Stimulated activated CD4-positive, alpha-beta T cell treated with anti-CD3 and anti-CD28 coated beads, Interleukin-15, amount 100 ng/mL, for 24 hours (primary cell): ENCODE measurements at places on chromosomes 5 and 9.

DNA sequence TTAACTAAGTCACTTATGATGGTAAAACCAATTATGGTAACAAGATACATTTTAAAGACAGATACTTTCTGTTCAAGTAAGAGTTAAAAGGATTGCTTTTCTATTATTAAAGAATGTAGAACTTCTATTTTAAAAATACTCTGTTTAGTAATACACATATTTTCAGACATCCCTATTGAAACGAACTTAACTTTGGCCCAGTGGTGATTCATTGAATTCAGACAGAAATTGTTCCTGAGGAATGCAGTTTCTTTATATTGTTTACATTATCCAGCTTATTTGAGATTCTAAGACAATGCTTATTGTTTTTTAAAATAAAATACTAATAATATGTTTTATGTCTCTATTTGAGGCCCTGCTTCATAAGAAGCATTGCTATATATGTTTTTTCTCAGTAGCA, 816.4 kb downstream of the SEMA5A start:
- DNase-seq = no peak

GRCh38 chr5:75670577-75670976, 46.7 kb downstream of the POC5 start:
- DNase-seq = peak; percentile 6

DNA sequence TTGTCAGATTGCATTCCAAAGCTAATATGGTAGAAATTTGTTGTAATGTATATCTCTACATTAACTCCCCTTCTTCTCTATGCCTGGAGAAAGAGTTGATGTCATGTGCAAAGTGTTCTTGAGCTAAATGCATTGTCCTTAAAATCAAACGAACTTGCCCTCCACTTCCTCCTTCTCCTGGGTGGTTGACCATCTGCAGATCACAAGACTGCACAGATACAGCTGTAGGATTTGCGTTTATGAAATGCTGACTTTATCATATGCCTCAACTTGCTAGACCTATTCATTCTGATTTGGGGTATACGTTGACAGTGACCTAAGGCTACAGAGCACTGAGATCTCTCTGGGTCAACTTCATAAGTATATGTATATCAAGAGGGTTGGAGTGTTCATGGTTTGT, 8.3 kb downstream of the TRIM32 start:
- DNase-seq = no peak

- no peak for DNase-seq
Measured at GRCh38 chr5:172045315-172045632, 38.8 kb upstream of the FBXW11 start.

DNA sequence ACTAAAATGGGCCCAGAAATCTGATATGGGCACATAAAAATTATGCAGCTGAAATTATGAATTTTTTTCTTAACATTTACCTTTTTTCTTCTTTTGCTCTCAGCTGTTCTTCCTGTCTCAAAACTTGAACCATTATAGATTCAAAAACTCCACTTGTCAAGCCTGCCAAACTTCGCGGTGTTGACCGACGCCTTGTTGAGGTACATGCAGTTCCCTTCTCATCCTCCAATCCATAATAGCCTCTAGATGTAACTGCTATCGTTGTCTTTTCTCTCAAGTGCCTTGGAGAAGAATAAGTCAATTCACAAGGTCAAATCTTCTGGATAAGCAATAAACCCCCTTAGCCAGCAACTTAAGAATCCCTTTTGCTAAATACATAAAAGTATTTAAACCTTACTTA, 27.2 kb downstream of the RANBP6 start:
- no peak for DNase-seq

DNA sequence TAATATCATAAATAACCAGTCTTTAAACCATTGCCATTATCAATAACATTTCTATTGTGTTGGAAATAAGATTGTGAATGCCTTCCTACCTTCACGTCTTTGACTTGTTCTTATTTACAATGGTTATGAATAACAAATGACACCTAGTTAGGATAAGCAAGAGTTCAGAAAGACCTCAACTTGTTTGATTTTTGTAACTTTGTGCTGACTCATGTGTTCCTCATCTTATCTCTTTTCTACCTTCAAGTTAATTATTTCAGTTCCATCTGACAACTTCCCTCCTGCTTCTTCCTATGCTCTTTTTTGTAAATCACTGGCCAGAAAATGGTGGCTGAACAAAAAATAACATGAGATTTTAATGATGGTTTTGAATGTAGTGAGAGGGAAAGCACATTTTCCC, 538.5 kb upstream of the TUSC1 start:
- no peak for DNase-seq

DNA sequence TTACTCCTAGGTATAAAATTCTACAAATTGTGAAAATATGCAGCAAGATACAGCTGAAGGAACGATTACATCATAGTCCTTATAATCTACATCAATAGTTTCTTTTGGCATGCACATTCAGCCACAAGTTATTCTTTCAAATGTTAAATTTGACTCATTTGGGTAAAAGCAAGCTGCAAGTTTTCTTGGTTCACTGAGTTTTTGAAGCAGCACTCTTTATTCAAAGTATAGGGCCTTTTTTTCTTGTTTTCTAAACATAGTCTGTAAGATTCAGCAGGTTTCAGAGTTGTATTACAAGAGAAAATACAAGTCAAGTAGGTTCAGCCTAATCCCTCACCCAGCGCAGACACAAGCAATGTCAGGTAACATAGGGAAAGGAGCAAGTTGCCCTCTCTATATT, 981.5 kb downstream of the PTPRD start:
- DNase-seq = no peak

DNA sequence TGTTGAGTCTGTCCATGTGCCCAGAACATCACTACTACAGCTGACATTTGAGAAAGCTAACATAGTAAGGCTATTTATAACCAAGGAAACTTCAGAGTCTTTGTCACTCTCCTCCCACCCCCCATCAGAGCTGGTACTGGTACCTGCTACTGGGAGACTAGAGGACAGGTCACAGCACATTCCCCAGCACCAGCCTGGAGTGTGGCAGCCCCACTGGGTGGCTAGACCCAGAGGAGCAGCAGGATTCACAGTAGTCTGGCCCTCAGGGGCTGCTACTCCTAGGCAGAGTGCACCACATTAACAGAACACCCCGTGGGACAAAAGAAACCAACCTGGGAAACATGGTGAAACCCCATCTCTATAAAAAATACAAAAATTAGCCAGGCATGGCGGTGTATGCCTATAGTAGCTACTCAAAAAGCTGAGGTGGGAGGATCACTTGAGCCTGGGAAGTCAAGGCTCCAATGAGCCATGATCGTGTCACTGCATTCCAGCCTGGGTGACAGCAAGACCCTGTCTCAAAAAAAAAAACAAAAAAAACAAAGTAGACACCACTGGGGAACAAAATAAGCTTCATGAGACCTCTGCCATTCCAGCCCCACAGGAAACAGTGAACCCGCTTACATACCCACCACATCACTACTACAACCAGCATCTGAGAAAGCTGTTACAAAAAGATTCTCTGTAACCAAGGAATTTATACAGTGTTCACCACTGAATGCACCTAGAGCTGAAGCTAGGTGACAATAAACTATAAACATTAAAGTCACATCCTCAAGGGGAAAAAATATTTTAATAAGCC, 26.3 kb upstream of the PTGER4 start:
- no peak for DNase-seq

DNA sequence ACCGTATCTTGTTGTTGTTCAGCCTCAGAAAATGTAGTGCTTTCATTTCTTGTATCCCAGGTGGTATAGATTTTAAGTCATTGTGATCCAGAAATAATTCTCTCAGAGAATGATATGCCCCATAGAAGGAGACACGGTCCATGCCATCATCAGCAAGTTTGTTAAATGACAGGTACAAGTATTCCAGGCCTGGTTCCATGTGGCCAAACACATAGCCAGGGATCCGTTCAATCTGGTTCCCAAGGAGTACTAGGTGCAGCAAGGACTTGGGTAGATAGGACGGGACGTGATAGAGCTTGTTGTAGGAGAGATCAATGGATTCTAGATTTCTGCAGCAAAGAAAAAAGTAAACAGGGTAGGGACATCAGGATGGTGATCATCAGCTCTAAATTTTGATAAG, 18.4 kb upstream of the ASPN start:
- no peak for DNase-seq

DNA sequence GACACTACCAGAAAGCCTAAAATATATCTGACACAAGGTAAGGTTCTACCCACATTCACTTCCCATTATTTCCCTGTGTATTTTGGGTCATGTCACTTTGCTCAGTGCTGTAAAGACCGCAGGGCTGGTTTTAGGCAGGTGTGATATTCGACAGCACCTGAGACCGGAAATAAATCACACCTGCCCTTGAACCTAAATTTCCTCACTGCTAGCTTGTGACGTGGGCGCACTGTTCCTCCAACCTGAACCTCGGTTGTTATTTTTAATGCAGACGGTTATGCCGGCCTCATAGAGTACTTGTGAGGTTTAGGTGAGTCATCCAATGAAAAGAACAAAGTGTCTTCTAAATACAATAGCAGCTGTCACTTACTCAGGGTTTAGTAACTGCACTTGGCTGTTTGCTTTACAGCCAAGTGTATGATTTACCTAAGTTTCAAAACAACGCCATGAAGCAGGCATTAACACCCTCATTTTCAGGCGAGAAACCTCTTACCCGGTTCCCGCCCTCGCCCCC, 20.7 kb upstream of the ZNF782 start:
- peak; percentile 32 for DNase-seq

DNA sequence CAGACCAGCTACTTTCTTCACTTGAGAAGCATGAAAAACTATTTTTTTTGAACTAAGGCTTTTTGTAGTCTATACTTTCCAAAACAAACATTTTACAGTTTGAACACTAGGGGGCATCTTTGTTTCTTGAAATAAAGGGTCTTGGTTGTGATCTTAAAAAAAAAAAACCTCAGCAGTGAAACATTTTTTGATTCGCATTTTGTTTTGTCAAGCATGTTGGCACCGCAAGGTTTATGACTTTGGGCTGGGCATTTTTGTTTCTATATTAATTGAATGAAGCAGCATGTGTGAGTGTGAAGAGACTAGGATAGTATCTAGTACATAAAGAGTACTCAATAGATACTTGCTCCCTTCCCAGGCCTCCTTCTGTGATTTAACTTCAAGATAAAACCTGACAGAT, 31.6 kb upstream of the ACOT12 start:
- no peak for DNase-seq

GRCh38 chr9:91187965-91188344, 173.8 kb downstream of the AUH start:
- DNase-seq = no peak
